NCI-H1105 (cell line): ENCODE measurements at places on chromosomes 7 and 10.

DNA sequence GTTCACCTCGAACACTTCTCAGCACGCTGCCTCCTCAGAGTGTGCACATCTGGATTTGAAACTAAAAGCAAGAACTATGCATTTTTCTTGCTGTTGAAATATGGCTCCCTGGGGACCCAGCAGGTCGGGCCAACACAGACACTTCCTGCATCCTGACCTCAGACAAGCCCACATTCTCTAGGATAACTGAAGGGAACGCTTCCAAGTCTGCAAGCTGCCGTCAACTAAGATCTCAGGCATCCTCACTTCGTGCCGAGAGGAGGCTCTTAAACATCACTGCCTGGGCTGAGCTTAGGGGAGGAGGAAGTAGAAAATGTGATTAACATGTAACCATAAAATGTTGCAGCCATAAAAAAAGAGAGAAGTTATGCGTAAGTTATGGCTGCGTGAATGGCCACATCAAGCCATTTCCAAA is 65.5 kb downstream of the PYROXD2 start:
- no peak for DNase-seq

DNA sequence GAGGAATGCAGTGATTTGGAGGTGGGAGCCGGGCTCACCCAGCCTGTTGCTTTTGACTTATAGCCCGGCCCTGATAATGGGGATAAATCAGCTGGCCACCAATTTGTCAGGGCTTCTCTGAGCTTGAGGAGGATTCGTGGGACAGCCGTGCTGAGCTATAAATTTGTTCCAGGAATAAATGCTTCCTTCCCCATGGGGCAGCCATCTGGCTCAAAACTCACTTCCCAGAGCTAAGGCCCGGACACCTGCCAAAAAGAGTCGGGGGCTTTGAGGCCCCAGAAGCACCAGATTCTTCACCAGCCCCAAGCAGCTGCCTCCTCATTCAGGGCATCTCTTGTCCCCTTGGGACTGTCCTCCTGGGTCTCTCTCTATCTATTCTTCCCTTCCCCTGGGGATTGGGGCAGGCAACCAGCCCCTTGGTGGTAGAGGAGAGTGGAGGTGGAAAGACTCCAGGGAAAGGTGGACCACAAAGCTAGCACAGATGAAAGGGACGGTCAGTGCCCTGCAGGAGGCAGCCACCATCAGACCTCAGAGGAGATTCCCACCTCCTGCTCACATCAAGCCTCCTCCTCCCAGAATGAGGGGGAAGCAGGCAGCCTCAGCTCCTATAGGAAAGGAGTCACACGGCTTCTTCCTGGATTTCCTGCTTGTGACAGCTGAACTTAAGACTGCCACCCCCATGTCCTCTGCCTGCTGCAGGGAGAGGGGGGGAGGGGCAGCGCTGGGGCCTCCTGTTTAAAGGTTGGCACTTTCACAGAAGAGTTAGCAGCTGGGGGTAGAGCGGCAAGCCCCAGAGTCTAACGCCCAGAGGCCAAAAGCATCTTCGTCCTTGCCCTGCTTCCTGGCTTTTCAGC is 44.2 kb upstream of the LRRC4 start:
- DNase-seq = no peak

DNA sequence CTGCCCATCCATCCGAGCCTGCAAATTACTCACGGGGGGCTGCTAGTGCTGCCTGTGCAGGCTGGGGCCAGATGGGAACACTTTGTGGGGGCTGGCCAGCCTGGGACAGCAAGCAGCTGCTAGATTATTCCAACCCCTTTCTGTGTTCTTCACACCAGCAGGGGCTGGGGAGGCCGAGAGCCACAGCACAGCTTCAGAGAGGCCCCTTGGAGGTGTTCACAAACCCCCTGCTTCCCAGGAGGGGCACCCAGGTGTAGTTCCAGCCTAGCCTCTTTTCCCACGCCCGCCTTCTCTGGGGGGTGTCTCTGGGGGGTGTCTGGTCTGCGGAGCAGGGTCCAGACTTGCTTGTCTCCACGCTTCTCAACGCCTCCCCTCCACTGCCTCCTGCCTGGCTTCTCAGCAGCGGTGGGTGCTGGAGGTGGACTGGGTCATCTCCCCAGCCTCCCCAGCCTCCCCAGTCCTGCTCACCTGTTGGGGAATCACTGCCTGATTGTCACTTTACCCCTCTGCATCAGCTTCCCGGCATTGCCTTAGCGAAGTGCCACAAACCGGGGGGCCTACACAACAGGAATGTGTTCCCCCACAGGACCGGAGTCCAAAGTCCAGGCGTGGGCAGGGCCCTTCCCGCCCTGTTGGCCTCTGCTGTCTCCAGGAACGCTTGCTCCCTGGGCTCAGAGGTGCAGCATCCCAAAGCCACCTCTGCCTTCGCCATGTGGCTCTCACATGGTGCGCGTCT is 74.0 kb upstream of the EN2 start:
- DNase-seq = no peak

- no peak for DNase-seq
Observed at GRCh38 chr7:132691201-132691600, 114.9 kb upstream of the PLXNA4 start.

DNA sequence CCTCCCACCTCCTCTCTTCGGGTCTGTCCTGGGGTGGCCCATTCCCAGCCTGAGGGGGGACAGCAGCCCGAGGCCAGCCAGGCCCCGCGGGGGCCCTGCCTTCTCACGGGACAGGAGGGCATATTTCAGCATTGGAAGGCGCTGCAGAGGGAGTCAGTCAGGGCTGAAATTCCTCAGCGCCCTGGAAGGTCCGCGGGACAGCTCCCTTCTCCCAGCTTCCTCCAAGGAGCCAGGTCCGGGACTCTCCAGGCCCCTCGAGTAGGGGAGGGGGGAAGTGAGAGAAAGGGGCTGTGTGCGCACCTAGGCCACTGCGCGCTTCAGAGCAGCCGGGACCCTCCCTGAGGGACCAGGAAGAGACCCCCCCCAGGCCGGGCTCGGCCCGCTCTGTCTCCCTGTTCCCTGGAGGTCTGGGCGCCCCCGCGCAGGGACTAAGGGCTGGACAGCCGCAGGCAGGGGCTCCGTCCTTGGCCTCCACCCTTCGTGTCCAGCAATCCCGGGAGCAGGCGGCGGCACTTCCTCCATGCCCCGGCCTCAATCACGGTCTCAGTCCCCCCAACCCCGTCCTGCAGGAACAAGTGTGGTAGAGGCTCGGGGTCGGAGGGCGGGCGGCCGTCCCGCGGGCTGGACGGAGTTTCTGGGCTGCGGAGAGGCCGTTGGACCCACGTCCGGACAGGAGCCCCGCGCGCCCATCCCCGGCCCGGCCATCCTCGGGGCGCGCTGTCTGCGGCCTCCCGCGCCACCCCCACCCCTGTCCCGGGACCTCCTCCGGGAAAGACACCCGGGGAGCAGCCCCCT is 6.0 kb upstream of the ELFN1 start:
- no peak for DNase-seq
